ENCODE measurements at places on chromosomes 11 and 22.

- DNase-seq = no peak
Measured at GRCh38 chr11:107203656-107204055, 185.4 kb upstream of the GUCY1A2 start.

GRCh38 chr11:106748059-106748458, 270.2 kb downstream of the GUCY1A2 start:
- no peak for DNase-seq

DNA sequence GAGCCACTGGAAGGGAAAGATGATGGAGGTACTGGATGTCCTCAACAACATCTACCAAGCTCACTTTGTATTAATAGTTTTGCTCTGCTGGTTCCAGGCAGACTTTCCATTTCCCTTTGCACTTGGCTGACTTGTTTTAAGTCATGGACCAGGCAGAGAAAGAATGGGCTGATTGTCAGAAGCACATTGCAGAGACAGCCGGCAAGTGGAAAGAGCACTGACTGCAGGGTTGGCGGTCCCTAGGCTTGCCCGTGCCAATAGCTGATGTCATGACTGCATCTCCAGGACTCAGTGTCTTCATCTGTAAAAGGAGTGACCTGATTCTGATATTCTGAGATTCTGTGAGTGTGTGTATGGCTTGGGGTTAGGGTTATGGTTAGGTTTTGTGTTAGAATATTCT, 20.9 kb upstream of the NNMT start:
- no peak for DNase-seq

DNA sequence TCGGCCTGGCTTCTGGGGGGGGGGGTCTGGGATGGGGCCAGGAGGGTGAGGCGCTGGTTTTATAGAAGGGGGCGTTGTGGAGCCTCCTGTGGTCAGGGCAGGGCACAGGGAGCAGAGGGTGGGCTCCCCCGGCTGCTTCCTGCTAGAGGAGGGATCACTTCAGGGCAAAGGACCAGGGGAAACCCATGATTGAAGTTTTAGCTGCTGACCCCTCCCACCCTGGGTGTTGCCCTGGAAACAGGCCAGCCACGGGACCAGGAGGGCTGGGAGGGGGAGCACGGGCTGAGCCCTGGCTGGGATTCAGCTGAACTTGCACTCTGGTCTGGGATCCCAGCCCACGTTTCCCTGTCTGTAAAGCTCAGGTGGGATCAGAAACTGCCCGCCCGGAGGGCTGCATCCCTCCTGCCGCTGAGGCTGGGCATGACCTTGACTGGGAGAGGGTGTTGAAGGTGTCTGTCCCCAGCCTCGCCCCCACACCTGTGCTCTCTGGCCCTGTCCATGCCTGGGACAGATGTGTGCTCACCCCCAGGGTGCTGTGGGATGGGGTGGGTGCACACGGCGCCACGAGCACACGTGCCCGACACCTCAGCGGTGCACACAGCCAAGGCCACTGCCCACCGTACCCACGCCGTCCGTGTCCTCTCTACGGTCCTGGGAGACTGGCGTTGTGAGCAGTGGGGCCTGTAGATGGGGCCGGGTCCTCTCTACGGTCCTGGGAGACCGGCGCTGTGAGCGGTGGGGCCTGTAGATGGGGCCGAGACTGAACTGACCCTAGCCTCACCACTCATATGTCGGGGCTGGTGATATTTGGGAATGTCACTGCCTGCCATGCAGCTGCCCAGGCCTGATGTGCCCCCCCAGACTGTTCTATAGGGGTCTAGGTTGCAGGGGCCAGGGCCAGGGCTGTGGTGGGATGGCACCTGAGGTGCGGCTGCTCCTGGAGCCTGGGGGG, 2.3 kb downstream of the TSPAN4 start:
- no peak for DNase-seq

DNA sequence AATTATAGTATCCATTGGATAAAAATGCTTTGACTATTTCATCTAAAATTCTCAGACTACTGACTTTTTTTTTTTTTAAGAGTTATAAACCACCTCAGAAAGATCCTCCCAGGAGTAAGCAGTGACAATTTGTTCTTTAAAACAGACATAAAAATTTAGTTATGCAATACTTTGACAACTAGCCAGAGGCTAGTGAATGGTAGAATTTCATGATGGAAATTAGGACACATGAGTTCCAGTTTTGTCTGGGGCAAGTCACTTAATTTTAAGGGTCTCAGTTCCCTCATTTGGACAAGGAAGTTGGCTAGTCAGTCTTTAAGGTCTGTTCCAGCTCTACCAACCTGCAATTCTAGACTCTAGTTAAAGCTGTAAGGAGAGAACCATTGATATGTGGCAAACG, 2.9 kb downstream of the IL18 start:
- no peak for DNase-seq

DNA sequence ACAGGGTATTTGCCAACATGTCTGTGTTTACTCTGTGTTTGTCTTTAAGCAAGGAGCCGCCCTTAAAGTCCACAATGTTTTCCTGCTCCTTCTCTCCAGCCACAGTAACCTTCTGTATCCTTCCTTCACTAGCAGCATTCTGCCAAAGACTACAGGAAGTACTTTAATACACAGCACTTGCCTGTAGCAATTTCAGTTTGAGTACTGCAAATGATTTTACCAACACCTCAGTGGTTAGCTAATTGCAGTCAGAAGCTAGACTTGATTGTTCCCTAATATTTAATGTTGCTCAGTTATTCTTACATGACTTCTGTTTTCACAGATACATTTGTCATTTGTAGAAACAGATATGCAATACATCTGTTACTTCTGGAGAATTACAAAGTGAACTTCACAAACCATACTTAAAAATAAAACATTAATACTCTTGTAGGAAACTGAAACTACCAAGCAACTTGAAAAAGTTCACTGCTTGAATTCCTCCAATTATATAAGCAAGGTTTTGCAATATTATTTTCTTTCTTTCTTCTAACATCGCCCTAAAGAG, 69.1 kb downstream of the FCHSD2 start:
- no peak for DNase-seq

DNA sequence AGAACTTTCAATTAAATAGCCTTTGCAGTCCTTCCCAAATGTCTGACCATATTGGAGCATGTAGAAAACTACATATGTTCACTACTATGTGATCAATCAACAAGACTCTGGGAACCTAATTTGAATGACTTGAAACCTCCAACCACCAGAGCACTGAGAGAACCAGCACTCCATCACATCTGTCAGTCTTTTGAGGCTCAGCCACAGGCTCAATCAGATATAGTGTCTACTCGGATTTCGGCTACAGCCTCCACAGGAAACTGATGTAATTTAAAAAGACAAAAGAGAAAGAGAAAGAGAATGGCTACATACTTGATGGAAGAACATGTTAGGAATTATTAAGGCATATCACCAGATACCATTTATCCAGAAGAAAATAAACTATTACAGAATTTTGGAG, 859.0 kb downstream of the FAM181B start:
- no peak for DNase-seq

DNA sequence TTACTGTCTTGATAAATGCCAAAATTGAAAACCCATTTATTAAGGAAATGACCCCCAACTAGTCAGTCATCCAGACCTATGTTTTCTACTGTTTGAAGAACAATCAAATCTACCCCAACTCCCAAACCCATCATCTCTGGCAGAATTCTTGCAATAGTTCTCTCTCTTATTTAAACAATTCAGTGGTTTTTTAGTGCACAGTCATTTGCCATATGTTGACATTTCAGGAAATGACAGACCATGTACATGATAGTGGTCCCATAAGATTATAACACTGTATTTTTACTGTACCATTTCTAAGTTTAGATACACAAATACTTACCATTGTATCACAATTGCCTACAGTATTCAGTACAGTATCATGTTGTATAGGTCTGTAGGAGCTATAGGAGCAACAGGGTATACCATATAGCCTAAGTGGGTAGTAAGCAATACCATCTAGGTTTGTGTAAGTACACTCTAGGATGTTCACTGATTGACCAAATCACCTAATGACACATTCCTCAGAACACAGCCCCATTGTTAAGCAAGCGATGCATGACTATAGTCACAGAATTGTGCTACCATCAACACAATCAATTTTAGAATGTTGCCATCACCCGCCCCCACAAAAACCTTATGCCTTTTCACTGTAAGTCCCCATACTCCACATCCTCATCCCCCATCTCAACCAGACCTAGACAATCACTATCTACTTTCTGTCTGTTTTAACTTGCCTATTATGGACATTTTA, 41.8 kb downstream of the MMP20 start:
- DNase-seq = no peak

- no peak for DNase-seq
Measured at GRCh38 chr11:88179141-88179540, 3.9 kb upstream of the RAB38 start.

DNA sequence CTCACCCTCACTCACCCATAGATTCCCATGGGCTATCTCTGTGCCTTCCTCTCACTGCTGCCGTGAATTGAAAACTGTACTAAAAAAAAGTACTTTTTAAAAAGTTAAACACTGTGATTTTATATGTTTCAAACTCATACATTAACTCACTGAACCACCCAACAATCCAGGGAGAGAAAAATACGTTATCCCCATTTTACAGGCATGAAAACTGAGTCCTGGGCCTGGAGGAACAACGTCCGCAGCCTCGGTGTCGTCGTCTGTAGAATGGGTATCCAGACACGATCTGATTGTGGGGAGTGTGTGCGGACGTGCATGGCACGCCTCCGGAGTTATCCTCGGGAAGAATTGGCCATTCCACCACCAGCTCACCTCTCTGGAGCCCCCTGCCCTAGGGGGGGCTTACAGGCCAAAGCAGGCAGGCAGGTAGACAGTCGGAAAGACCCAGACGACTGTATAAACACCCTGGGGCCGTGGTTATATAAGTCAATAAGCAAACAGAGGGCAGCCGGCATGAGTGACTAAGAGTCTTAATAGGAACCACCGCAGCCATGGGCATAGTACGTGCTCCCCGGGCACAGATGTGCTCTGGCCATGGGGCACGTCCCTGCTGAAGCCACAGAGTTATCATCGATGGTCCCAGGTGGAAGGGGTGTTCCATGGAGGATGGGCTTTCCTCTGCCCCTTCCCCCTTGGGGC, 7.1 kb upstream of the PDGFB start:
- DNase-seq = no peak

DNA sequence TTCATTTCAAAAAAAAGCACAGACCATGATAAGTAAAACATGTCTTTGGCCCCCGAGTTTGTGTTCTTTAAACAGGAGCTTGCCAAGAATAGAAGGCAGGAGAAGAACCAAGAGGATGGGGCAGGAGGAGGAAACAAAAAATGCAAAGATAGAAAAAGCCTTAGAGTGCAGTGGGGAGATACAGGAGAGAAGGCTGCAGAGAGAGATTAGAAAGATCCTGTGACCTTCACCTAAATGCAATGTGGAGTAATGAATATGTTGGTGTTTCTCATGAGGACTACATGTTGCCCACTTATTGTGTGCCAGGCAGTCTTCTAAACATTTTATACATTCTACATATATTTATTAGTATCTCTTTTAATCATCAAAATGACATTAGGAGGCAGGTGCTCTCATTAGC, 2.3 kb upstream of the APLNR start:
- no peak for DNase-seq

DNA sequence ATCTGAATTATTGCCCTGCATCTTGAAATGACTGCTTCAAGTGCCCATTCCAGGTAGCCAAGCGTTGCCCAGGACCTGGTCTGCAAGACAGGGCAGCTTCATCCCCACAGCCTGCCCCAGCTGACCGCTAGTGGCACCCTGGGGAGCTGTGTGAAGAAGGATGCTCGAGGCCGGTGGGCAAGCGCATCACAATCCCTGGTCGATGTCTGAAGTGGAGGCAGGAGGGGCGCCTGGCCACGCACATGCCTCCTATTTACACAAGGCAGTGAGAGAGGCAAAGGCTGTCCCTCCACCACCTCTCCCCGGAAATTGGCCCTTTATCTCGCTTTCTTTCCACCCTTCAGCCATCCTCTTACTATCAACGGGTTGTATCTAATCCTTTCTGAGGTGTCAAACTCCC, 28.1 kb upstream of the PHF21A start:
- no peak for DNase-seq

DNA sequence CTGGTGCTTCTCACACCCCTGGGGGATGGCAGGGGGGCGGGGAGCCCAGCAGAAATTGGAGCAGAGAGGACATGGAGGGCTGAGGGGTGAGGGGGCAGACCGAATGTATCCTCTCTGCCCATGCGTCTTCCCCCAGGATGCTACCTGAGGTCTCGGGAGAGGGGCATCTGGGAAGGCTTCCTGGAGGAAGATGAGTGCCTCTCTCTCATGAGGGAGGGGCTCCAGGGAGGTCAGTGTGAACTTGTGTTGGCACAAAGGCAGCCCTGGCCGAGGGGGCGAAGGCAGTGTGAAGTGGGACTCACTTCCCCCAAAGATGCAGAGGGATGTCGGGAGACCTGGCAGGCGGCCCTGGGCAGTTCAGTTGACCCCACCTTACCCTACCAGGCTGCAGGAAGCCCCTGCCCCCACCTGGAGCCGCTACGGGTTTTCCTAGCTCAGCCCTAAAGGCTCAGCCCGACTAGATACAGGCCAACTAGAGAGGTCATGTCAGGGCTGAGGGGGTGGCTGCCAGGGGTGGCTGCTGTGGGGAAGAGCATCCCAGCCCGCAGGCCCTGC, 10.4 kb downstream of the ASCL2 start:
- peak; percentile 24 for DNase-seq

DNA sequence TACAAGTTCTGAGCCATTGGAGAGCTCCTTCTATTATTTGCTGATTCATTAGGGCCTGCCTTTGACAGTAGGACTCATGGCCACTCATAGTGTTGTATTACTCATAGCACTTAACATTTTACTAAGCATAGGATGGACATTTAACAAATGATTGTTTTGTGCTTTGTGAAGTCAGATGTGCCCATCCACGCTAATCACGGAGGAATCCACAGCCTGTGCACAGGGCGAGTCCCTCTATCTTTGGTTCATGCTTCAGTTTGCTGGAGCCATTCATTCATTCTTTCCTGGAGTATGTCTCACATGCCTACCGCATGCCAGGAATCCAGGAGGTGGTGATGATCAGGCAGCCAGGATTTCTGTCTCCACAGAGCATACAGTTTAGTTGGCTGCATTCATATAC, 254.1 kb downstream of the NTM start:
- DNase-seq = no peak

DNA sequence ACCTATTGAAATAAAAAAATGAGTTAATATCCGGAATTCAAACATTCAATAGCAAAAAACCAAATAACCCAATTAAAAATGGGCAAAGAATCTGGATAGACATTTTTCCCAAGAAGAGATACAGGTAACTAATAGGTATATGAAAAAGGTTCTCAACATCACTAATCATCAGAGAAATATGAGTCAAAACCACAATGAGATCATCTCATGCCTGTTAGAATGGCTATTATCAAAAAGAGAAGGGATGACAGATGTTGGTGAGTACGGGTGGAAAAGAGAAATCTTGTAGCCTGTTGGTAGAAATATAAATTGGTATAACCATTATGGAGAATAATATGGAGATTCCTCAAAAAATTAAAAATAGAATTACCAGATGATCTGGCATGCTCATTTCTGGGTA, 26.9 kb upstream of the OR6M1 start:
- no peak for DNase-seq

GRCh38 chr11:105456950-105457349, 152.9 kb upstream of the GRIA4 start:
- DNase-seq = no peak
